ENCODE measurements at places on chromosomes 16 and 17.

DNA sequence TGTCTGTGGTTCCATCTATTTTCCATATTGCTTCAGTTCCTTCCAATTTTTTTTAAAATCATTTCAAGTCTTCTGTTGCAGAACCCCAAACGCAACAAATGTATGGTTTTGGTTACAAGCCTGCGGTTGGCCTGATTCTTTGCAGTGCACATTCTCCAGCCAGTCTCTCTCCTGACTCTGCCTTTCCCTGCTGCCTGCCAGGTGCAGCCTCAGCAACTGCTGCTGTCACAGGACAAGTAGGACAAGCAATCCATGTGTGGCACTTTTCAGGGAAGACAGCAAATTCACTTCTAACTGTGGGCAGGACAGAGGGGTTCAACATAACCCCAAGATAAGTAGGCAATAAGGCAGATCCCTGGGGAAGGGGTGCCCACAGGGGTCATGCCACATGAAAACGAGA is 24.2 kb downstream of the EMP2 start:
- no peak for DNase-seq

- no peak for DNase-seq
Measured at GRCh38 chr16:10606607-10607006, 26.2 kb upstream of the EMP2 start.

- no peak for DNase-seq
Measured at GRCh38 chr17:70552982-70553334, 383.6 kb downstream of the KCNJ2 start.

GRCh38 chr17:51032850-51033249 is 87.8 kb downstream of the SPAG9 start:
- no peak for DNase-seq

DNA sequence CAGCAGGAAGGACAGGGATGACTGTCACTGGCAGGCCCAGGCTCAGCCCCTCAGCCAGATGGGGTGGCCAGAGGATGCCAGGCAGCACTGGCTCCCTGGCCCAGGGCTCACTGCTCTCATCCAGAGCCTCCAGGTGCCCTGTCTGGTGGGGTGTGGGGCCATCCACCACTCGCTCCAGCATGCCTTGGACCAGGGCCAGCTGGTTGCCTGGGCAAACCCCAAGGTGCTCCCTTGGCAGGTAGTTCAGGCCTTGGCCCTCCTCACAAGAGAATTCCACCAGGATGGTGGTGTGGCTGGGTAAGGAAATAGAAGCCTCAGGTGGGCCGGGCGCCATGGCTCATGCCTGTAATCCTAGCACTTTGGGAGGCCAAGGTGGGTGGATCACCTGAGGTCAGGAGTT is 29.4 kb downstream of the LGALS9 start:
- no peak for DNase-seq

GRCh38 chr17:37848690-37849616 is 75.3 kb upstream of the TBC1D3K start:
- no peak for DNase-seq

DNA sequence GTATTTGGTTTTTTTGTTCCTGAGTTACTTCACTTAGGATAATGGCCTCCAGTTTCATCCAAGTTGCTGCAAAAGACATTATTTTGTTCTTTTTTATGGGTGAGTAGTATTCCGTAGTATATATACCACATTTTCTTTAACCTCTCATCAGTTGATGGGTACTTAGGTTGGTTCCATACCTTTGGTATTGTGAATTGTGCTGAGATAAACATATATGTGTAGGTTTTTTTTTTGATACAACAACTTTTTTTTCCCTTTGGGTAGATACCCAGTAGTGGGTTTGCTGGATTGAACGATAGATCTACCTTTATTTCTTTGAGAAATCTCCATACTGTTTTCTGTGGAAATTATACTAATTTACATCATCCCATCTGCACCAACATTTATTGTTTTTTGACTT is 6.8 kb downstream of the EFCAB13 start:
- no peak for DNase-seq

GRCh38 chr17:75933808-75934207 is 7.0 kb downstream of the FBF1 start:
- no peak for DNase-seq

DNA sequence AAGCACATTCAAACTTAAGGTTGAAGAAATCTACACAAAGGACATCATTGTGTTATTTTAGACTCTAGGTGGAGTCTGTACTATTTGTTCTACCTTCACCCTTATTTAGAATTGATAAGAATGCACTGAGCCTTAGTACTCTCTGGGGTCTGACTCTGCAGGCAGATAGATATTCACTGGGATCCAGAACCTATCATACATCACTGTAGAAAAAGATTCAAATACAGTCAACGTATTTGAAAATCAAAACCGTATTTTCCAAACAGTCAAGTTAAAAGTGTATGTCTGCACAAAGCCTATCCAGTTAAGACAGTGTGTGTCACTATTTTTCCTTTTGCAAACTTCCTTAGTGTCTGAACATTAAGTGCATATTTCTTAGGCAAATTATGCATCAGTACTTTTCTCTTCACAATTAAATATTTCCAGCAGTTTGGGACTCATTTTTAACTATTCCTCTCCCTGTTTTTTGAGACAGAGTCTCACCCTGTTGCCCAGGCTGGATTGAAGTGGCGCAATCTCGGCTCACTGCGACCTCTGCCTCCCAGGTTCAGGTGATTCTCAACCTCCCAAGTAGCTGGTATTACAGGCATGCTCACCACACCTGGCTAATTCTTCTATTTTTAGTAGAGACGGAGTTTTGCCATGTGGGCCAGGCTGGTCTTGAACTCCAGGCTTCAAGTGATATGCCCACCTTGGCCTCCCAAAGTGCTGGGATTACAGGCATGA is 22.3 kb downstream of the MOSMO start:
- DNase-seq = no peak

DNA sequence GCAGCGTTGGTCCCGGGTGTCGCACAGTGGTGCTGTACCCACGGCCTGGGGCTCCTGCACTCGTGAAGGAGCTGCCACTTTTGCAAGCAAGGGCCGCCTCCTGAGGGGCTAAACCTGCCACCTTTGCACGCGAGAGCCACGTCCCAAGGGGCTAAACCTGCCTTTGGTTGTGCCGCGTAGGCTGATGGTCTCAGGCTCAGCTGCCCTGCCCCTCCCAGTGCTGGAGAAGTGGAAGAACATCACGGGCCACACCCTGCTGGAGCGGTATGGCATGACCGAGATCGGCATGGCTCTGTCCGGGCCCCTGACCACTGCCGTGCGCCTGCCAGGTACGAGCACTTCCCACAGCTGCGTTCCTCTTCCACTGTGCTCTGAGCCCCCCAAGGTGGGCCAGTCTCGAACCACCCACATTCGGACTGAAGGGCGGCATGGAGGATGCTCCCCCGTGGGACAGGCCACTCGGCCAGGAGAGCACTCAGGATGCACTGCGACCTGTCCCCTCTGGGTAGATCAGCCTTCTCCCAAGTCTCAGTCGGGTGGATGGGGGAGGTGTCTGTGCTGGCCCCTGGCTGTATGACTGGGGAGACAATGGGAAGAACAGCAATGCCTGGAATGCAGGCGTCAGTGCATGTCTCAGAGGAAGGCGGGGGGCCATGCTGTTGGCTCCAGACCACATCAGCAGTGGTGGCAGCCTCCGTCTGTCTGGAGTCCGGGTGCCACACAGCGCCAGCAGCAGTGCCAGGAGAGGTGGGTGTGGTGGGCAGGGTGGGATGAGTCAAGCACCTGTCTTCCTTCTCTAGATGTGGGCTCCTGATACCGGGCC is 20.7 kb downstream of the ACSF3 start:
- DNase-seq = no peak

DNA sequence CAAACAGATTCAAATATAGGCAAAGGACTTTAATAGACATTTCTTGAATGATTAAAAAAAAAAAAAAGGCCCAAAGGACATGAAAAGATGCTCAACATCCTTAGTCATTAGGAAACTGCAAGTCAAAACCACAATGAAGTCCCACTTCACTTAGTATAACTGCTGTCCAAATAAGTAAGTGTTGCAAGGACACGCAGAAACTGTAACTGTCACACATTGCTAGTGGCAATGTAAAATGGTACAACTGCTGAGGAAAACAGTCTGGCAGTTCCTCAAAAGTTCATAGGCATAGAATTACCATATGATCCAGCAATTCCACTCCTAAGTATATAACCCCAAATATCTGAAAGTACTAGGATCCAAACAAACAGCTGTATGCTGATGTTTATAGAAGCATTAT is 112.7 kb downstream of the BRIP1 start:
- no peak for DNase-seq

DNA sequence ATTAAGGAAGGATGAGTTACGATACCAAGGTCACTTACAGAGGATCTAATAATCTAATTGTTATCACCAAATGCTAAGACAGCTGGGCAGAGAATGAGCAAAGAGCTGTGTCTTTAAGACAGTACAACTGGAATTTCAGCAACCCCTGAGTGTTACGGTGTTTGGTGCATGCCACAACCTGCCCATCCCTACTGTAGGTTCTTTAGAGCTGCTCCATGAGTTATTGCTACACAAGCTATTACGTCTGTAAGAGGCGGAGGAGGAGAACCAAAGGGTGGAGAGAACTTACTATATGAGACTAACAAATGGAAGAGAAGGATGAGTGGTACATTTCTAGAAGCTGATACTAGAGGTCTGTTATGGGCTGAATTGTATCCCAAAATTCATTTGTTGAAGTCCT is 14.2 kb upstream of the C17orf78 start:
- no peak for DNase-seq

DNA sequence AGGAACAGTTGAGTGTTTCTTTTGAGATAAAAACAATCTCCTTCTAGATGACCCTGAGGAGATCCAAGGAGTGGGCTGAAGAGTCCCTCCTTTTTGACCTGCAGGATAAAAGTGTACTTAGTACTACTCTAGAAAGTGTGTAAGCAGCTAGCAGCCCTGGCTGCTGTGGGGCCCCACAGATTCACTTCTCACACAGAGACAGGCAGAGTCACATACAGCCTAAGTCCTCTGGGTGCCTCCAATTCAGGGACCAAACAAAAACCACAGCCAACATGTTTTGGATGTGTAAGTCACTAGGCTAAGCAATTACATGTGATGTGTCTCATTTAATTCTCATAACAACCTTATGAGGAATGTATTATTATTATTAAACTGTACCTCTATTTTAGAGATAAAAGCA is 97.1 kb downstream of the TMEM100 start:
- no peak for DNase-seq

GRCh38 chr16:71347146-71347545 is 11.4 kb upstream of the CALB2 start:
- no peak for DNase-seq

GRCh38 chr17:41711669-41712400 is at the start of gene GAST:
Gene GAST (plus strand): TSS chr17:41712331. CDS start chr17:41715437, 3,106 bp downstream.
- no peak for DNase-seq

- DNase-seq = peak; percentile 55
Measured at GRCh38 chr17:80886641-80887573, 104.7 kb upstream of the CHMP6 start.

DNA sequence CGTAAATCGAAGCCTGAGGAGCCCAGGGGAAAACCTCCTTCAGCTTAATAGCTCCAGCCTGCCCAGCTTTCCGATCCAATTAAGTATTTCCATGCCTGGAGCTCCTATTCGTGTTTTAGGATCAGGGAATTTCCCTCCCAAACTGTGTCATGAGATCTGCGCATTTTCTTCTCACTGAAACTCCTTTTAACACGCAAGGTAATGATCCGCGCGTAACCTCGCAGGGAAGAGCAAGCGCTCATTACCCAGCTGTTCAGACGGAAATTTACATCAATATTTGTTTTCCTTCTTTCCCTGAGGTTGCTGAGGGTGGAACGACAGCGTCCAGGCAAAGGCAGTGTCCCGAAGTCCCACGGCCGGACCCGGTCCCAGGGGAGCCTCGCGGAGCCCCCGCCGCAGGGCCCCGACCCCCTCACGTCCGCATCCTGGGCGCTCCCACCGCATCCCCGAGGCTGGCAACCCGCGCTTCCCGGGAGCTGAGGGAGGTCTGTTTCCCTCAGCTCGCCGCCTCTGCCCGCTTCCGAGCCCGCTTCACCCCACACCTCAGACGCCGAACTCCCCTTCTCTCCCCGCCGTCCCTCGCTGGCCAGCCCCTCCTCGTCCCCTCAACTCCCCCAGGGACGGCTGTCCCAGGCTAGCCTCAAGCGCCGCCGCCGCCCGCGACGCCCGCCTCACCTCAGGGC is 415 bp downstream of the ABCA5 start:
- DNase-seq = no peak

- no peak for DNase-seq
Measured at GRCh38 chr16:72066747-72067146, 3.7 kb downstream of the HPR start.

Measured in sciatic nerve (tissue), 2 donors.